ENCODE measurements at places on chromosomes 12 and 14.

DNA sequence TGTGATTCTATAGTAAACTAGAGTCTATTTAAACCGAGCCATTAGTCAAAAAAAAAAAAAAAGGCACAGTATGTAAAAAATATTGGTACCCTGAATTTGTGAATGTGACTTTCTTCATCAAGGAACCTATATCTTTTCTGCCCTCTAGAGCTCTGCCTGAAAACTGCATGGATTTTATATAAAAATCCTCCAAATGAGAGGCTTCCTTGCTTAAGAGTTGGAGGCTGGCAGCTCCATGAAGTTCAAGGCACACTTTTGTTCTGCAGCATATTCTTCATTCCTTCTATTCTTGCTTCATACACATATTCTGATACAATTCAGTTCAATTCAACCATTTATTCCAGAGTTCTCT lies 23.1 kb upstream of the NKX2-8 start:
- no peak for DNase-seq

DNA sequence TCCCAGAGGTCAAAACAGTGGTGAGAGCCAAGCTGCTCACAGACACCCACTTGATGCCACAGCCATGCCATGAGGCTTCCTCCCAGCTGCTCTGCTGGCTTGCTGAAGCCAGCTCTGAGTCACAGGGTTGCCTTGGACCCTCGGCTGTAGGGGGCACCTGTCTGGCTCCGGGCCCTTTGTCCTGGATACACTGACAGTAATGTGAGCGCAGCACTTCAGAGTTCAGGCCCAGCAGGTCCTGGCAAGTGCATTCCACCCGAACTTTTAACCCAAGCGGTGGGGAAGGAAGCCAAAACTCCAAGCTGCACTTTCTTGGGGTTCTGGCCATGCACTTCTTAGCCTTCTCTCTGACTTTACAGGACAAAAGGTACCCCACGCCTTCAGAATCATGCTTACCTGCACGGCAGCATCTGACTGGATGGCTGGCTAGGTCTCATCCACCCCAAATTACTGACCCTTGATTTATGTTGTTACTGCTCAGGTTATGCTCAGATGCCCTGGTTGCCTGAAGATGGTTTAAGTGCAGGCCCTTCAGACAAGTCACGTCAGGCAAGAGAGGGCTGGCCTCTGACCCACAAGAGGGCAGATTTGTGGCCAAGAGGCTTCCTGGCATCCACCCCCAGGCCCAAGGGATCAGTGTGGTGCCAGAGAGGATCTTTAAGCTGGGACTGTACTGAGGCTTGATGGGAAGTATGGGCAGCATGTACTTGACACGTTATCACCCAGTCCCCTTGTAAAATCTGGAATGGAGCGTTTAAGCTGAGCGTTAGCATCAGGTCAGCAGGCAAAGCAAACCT lies 24.8 kb downstream of the SLC25A29 start:
- no peak for DNase-seq

GRCh38 chr12:56241424-56242303 lies 11.8 kb downstream of the SLC39A5 start:
- no peak for DNase-seq

DNA sequence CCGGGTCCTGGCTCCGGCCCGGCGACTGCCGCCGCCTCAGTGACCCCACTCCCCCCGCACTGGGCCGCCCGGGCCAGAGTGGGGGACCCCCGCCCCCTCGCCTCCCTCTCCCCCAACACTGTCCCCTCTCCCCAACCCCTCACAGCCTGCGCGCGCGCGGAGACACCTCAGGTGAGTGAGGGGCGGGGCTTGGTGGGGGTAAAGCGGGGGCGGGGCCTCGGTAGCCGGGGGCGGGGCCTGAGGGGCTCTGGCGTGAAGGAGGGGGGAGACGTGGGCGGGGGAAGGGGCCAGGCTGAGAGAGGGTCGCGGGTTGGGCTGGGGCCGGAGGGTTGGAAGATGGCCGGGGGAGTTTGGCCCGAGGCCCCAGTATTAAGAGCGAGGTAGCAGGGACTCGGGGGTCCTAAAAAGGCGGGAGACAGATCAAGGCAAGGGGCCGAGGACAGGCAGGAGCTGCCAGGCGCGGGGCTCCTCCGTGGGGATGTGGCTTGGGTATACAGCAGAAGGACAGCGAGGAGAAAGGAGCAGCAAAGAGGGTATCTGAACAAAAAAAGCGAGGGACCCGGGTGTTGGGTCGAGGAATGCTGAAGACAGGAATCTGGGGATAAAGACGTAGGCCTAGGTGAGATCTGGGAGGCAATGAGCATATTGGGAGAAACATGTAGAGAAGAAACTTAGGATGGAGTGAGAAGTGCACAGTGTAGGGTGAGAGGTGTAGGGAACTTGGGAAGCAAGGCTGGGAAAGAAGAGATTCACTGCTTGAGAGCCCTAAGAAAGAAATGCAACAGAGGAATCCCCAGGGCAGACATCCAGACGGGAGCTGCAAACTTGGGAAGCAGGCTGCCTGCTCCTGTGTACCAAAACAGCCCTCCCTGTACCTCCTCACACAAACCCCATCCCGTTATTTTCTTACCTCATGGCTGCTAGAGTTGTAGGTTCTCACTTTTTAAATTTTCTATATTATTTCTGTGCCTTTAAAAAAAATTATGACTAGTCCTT lies 10.8 kb downstream of the SUOX start:
- peak; percentile 76 for DNase-seq

DNA sequence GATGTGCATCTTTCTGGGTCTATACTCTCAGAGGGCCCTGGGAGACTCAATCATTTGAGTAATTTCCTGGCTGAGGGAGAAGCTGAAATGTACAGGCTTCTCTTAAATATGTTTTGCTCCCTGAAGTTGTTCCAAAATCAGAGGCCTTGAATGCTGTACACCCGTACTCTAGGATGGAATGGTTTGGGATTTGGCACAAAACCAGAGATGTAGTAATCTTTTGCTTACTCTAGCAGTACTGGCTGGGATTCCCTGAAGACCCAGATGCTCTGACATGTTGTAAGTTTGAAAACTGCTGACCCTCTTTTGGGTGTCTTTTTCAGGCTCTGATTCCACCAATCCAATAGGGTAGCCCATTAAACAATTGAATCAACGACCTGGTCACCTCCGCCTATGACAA lies 10.4 kb downstream of the ACACB start:
- DNase-seq, result no peak

GRCh38 chr12:52818887-52819420 lies 5.0 kb upstream of the KRT4 start:
- DNase-seq, result no peak

DNA sequence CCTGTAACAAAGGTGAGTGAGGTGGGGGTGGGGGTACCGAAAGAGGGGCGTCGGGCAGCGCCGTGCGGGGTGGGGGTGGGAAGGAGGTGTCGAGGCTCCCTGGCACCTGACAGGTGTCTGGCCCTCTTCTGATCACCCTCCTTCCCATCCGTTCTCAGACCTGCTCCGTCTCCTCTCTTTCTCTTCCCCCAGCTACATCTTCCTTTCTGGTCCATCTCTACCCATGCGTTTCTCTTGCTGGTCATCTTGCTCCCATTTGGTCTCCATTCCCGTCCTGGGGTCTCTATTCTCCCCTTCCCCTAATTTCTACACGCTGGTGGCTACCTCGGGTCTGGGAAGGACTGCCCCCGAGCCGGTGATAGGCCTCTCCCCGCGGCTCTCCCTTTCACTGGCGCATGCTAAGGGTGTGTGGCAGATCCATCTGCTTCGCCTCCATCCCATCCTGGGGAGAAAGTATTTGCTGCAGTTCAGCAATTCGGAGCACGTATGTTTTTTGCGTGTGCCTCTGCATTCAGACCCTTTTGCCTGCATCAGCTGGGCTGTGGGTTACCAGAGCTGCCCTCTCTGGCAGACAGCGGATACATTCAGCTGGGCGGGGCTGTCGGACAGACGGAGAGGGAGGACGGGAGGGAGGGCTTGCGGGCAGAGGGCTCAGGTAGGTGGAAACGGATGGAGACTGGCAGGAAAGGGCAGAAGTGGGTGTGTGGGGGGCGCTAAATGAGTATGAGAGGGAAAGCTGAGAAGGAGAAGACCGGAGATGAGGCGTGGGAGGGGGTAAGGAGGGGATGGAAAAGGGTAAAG lies 730 bp downstream of the CLSTN3 start:
- peak; percentile 64 for DNase-seq

DNA sequence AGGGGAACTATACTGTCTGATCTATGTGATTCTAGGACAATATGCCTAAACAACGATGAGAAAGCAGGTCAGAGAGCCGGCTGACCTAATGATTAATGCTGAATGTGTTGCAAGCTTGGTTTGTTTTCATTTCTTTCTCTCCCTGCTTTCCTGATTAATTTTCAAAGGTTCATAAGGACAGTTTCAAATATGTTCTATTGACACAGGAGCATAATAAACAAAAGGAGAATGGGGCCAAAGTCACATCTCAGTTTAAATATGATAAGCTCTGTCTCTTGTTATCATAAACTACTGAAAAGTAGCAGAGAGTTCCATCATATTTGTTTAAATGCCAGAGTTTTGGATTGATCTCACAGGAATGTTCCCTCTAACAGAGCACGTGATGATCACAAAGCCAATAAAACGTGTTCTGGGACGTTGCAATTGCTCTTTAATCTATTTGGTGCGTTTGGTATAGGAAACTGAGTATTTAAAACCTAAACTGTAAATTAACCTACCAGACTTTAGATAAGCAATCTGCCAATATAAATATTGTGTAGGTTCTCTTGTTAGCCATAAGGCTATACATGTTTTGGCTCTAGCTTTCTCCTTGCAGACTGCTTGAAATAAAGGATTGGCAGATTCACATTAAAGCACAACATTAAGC lies 3.7 kb upstream of the HSD17B6 start:
- no peak for DNase-seq

- DNase-seq, result no peak
These were observed 196.5 kb upstream of the PZP start for GRCh38 chr12:9404469-9405260.

- no peak for DNase-seq
These were observed 1.5 kb downstream of the ATP2B1 start for GRCh38 chr12:89706986-89707702.

- DNase-seq, result peak; percentile 64
These were observed at the start of gene HDAC7 for GRCh38 chr12:47819896-47820630. Gene HDAC7 (minus strand): TSS chr12:47819903. CDS start chr12:47819785, 118 bp downstream.

DNA sequence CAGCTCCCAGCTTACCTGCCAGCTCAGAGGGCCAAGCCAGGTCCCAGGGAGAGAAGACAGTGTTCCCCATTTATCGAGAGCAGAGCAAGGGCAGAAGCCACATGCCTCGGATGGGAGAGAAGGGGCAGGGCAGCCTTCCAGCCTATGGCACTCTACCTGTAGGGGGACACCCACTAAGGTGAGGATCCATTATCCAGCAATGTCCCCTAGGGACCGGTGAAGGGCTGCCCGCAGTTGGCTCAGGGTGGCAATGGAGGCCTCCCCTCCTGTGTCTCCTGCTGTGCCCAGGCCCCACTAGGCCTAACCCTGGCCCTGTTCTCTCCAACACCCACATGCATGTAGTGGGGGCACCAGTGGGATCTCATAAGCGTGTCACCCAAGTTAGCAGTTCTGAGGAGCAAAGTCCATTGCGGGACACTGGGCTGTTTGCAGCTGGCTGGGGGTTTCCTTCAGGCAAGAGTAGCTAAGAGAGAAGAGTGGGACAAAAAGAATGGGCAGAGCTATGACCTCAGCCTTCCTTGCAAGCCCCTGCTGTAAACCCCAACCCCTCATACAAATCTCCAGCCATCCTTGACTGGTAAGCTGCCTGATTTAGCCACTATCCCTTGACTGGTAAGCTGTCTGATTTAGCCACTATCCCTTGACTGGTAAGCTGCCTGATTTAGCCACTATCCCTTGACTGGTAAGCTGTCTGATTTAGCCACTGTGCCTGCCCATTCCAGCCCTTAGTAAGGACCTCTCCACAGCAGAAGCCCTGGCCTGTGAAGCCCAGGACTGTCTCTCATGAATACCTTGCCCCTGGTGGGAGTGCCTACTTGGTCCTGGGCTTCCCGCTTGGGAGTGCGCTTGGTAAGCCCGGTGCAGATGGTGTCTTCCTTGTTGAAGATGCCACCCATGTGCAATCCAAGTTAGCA lies 5.2 kb upstream of the ASB2 start:
- DNase-seq, result no peak

DNA sequence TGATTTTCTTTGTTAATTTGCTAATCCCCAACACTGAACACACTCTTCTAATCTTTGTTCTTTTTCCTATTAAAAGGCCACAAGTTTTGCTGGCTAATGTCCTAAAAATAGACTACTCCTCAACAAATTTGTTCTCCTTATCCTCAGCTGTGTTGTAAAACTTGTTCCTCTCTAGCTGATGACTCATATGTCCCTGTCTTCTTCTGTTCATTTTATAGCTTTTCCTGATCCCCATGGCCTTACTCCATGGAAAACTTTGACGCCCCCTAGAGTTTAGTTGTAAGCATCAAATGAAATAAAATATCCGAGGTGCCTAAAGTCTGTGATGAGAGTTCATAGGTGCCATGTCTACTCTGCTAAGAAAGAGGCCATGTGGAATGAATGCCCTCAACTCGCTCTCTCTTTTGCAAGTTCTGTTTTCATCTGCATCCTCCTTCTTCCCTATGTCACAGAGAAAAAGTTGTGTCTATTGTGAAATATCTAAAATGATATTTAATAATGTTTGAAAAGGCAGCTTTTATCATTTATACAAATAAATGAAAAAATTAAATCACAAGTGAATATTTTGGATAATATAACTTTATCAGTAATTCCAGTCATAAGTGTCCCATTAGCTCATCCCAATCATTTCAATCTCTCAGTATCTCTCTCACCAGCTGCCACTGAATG lies 237.9 kb downstream of the IPO8 start:
- DNase-seq, result no peak

GRCh38 chr12:59151243-59151642 lies 230.9 kb upstream of the LRIG3 start:
- no peak for DNase-seq

GRCh38 chr14:72962829-72963312 lies 36.6 kb downstream of the DCAF4 start:
- DNase-seq, result no peak

- DNase-seq, result no peak
These were observed 28.5 kb upstream of the MYBPC1 start for GRCh38 chr12:101566318-101566717.

- DNase-seq, result no peak
These were observed 141.1 kb downstream of the PCNX1 start for GRCh38 chr14:71048393-71048792.
